Ascending aorta (tissue), 2 donors: ENCODE measurements at places on chromosomes 2 and 18.

- no peaks in the 10 kb centered on the region for H3K36me3 ChIP-seq
- no peaks in the 10 kb centered on the region for H3K4me1 ChIP-seq
- no peaks in the 10 kb centered on the region for H3K27me3 ChIP-seq
- DNase-seq, result no peak
- no peak overlapping the region for H3K4me3 ChIP-seq
These were observed 102.8 kb upstream of the FZD7 start for GRCh38 chr2:201930831-201931230.

GRCh38 chr2:3182848-3183247 is 194.8 kb downstream of the EIPR1 start:
- no peaks in the 10 kb centered on the region for H3K4me1 ChIP-seq
- H3K36me3 ChIP-seq, result no peaks in the 10 kb centered on the region
- H3K4me3 ChIP-seq, result no peak overlapping the region
- DNase-seq, result no peak

- H3K36me3 ChIP-seq, result peaks cover 18% of the 10 kb centered on the region
- H3K27ac ChIP-seq, result no peak overlapping the region
- H3K4me1 ChIP-seq, result no peaks in the 10 kb centered on the region
- H3K27me3 ChIP-seq, result no peaks in the 10 kb centered on the region
- no peak overlapping the region for H3K4me3 ChIP-seq
- no peak for DNase-seq
These were observed 110.6 kb downstream of the SEPTIN10 start for GRCh38 chr2:109503191-109503590.

GRCh38 chr2:18903750-18904149 is 314.4 kb upstream of the NT5C1B start:
- H3K36me3 ChIP-seq, result no peaks in the 10 kb centered on the region
- peaks cover 23% of the 10 kb centered on the region for H3K4me1 ChIP-seq
- no peaks in the 10 kb centered on the region for H3K27me3 ChIP-seq
- DNase-seq, result no peak
- no peak overlapping the region for H3K27ac ChIP-seq

DNA sequence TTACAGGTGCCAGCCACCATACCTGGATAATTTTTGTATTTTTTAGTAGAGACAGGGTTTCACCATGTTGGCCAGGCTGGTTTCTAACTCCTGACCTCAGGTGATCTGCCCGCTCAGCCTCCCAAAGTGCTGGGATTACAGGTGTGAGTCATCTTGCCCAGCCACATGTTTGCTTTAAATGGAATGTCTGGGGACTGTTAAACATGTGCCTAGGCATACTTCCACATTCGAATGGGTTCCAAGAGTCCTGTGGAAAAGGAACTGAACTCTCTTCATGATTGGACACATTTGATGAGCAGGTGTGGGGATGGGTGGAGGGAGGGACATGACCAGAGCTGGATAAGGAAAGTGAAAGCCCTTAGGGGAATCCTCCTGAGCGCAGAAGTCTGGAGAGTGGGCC is 58.4 kb upstream of the GREB1L start:
- H3K4me1 ChIP-seq, result no peaks in the 10 kb centered on the region
- H3K27ac ChIP-seq, result no peak overlapping the region
- no peaks in the 10 kb centered on the region for H3K27me3 ChIP-seq
- no peaks in the 10 kb centered on the region for H3K36me3 ChIP-seq
- no peak overlapping the region for H3K4me3 ChIP-seq
